ENCODE measurements at places on chromosomes 13 and 19.

- no peak for DNase-seq
These were observed 32.4 kb downstream of the RHPN2 start for GRCh38 chr19:33032218-33032781.

DNA sequence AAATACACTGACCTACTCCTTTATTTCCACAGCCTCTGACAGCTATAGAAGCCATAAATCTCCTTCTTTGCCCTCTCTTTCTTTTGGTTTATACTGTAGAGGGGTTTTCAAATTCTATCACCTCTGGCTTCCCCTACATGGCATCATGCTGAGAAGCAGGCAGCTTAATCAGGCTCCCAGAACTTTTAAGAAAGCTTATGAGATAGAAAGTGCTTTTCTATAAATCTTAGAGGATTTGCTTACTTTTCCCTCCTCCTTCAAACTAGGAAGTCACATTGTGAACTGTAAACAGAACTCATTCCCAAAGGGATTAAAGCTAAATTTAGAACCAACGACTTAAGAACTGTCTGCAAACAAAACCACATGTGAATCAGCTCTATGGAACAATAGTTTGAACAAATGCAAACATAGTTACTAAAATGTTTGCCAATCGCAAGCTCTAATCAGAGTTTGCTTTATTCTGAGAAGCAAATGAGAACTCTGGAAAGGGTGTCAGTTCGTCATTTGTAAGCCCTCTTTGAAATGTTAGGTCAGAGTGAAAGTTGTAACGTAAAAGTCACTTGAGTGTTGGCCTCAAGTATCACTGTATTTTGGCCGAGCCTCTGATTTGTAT, 344.1 kb downstream of the RFC3 start:
- peak; percentile 28 for DNase-seq

GRCh38 chr13:49604570-49604969, 19.2 kb upstream of the RCBTB1 start:
- no peak for DNase-seq

DNA sequence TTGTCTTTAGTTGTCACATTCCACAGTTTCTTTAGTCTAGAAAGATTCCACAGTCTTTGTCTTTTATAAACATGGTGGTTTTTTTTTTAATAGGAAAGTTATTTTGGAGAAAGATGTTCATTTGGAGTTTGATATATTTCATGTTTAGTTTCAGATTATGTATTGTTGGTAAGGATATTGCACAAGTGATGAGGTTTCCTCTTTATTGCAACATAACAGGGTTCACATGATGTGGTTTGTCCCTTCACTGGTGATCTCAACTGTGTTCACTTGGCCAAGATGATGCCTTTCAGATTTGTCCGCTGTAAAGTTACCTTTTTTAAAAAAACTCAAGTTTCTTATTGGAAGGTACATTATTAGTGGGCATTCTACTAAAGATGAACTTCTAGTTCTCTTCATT, 3.2 kb downstream of the ZNF230 start:
- DNase-seq = no peak

- no peak for DNase-seq
These were observed 21.8 kb downstream of the MRPS12 start for GRCh38 chr19:38952395-38953165.

DNA sequence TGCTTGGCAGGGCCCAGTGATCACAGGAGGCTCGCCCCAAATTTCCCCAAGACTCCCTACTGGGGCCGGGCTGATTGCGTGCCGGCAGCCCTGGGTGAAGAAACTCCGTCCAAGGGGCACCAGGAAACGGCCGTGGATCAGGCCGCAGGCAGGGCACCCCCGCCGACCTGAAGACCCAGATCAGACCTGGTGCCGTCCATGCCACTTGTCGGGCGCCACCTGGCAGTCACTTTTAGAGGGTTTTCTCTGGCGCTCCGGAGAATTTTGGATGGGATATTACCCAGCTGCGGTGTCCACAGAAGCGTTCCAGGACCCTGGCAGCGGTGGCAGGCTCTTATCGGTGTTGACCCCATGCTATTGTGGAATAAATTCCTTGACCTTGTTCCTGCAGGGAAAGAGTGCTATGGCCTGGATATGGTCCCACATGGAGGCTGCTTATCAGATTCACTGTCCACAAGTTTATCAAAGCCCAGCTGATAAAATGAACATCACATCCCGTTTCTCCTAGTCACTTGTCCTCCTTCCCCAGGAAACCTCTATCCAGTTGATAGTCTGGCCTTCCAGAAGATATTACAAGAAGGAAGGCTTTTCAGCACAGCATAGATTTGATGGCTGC, 38.2 kb downstream of the IGFL2 start:
- DNase-seq = no peak

DNA sequence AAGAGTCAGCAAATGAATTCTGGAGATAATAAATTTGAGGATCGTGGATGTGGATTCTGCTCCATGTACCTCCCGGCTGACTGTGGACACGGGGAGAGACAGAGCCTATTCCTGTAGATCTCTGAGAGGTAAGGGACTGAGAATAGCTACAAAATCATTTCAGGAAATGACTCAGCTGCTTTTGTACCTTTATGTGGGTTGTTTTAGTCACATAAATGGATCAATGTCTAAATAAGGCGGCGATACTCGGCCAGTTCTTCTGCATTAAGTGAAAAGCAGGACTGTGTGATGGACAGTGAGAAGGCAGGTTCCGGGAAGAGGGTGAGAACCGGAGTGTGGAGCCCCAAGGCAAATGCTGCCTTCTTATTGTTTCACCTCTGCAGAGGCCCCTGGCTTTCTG, 128.1 kb downstream of the EFNB2 start:
- no peak for DNase-seq
